NCI-H1417 (cell line): ENCODE measurements at places on chromosomes 3 and 15.

- DNase-seq = no peak
These were observed 189.4 kb upstream of the CD96 start for GRCh38 chr3:111352585-111352984.

- DNase-seq = peak; percentile 57
These were observed 181.1 kb downstream of the MYRIP start for GRCh38 chr3:39990532-39990931.

DNA sequence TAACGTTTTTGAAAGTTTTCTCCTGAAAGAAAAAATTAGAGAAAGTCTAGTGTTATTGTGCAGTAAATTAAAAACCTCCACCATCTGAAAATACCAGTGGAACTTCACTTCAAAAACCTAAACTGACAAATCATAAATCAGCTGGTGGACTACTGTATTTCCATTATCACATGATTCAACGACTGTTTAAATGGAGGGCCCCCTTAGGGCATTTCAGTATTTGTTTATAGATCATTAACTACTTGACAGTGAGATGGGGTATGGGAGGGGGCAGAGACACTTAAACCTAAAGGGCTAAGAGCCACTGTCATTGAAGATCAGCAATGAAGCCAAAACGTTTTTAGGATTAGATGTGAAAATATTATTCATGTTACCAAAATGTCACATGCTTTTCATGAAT is 8.8 kb upstream of the C15orf61 start:
- DNase-seq = peak; percentile 98

DNA sequence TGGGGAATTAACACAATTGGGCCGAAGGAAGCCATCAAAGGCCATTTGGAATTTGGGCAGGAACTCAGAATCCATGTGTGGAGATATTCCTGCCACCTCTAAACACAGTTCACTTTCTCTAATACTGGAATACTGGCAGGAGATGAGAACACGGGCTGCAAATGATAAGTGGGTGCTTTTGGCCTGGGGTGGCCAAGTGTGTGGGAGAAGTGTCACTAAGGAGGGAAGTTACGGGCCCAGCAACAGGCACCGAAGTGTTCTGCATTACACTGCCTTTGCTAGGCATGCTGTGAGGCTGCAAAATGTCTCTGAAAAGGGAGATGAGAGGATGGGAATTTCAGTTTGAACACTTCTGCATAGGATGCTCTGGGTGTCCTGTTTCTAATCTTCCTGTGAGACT is 89.4 kb upstream of the FEZF2 start:
- DNase-seq = no peak

DNA sequence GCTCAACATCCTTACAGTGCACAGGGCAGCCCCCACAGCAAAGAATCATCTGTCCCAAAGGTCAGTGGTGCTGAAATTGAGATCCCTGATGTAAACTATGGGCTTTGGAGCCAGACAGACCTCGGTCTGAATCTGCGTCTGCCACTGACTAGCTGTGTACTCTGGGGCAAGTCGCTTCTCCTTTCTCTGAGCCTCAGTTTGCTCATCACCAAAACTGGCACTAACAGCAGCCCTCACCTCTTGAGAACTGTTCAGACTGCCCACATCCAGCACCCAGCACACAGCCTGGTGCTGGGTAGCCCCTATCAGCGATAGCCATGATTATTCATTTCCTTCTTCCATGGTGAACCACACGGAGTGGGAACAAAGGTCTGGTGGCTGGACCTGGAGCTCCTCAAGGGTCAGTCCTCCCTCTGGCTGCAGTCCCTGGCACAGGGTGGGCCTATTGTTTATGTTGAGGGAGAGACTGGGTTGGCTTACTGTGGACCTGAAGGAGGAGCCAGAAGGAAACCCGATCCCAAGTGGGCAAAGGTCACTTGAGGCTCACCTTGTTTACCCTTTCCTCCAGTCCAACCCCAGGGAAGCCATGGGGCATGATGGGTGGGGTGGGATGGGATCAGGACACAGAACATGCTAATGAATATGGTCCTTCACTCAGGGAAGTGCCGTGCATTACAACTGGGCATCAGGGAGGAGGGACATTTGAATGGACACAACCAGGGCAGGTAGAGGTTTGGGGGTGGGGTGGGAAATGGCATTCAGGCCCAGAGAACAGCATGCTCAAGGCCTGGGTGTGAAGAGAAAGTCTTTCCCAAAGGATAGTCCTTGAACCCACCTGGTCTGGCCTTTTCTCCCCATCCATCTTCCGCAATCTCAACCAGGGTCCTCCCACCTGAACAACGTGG is 1.6 kb upstream of the PRKCD start:
- DNase-seq = no peak

DNA sequence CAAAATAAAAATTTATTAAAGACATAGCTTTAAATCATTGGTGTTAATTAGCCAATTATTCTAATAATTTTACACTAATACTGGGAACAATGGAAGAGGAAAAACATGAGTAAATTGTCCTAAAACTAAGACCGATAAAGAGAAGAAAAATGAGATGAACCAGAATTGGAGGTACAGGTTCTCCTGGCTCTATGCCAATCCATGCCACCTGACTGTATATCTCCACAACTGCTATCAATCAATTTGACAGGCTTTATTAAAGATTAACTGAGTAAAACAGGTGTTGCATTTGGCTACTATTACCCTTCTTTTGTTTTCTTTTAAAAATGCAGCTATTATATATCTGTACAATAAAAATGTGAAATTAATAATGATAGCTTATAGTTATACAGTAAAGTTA is 850.0 kb downstream of the CADM2 start:
- peak; percentile 99 for DNase-seq

- DNase-seq = peak; percentile 53
These were observed 461 bp downstream of the SECISBP2L start for GRCh38 chr15:49045751-49046219.

GRCh38 chr3:4693620-4694019 is 200.5 kb downstream of the ITPR1 start:
- no peak for DNase-seq

DNA sequence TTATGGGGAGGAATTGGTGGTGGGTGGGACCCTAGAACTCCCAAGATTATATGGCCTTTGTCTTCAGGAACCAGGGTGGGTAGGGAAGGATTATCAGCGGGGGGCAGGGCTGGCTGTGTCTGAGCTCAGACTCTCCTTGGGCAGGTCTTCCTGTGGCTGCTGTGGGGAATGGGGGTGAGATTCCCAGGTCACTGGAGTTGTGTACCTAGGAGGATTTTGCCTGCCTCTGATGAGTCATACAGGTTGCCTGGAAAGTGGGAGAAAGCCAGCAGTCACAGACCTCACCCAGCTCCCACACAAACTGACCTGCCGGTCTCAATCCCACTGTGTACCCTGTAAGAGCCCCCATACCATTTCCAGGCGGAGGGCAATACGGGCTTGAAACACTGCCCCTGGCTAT is 209.9 kb upstream of the CNTN3 start:
- DNase-seq = no peak

DNA sequence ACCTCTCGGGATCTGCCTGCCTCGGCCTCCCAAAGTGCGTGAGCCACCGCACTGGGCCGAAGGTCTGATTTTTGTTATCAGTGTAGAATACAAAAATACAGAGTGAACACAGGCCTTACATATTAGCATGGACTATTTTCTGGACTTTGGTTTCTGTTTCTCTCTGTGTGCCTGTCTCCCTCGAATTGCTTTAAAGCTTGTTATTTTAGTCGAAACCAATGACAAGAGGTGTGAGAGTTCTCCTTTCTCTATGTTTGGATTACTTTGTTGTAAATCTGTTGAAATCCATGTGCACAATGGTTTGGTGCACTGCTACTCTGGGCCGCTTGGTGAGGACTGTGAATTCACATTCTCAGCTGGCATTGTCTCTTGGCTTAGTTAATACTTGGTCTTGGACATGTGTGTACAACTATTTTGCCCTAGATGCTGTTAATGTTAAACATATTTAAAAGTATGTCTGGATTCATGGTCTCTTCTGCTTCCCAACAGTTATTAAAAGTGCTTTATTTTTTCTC is 23.9 kb downstream of the MED12L start:
- no peak for DNase-seq

DNA sequence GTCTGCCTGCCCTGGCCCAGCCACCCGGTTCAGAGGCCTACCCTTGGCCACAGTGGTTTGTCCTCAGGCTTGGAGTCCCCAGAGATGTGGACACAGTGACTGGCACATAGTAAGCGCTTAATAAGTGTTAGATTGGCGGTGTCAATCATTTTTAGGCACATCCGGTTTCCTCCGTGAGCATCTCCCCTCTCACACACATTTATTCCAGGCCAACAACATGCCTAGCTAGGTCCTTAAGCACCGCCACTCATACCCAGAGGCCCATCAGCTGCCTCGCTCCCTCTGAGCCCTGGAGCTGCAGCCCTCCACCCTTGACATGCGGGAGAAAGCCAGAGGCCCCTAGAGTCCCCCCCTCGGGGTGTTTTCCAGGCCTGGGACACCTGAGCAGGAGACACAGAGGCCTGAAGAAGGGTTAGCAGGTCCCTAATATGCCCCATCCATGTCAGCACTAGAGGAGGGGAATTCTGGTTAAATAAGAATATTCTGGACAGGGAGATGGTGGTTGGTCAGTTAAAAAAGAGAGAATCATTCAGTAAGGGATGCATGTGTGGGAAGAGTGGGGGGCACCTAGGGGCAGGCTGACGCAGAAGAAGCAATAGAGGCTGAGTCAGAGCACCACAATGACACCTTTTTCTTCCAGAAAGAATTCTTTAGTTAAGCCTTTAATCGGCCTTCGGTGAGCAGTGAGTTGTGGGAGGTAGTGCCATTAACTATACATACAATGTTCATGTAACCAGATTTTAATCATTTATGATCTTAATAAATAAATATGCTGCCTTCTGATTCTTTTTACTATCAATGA is 22.3 kb downstream of the NR2F2 start:
- no peak for DNase-seq

DNA sequence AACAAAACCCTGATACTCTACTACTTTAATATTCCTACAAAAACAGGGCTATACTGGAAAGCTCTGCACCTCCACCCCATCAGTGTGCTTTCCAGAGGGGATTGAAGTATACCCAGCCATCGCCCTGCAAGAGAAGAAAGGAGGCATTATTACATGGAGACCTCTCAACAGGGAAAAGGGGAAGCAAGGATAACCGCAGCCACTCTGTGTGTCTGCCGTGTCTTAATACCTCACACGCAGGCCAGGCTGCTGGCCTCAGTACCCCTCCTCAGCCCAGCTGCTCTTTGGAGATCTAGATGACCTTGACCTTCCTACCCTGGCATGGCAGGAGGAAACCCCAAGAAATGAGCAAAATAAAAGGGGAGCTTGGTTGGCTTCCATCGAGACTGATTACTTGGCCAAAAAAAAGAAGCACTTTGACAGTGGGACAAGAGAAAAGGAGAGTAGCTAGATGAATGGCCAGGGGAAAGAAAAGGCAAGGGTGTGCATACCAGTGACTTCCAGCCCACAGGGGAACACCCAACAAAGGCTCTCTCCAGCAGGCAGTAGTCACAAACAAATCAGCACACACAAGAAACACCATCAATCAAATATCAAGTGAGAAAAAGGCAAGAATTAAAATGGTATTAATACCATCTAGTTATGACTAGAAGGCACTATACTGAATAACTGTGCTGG is 129.4 kb downstream of the STT3B start:
- no peak for DNase-seq

- DNase-seq = peak; percentile 33
These were observed 34.6 kb upstream of the AEN start for GRCh38 chr15:88586401-88587162.
